ENCODE measurements at places on chromosomes 11 and 22. TPM values are rescaled to one million over a fixed set of nuclear protein-coding genes. Genes with fewer than 3 reads are reported as not detected.

The WEE1 gene
- 32.7 TPM for total RNA-seq

The OR51E2 gene
- total RNA-seq = 0.13 TPM

The TRIM66 gene
- total RNA-seq = 2.4 TPM

The MFNG gene
- 12.7 TPM for total RNA-seq

- DNase-seq = no peak
These were observed 24.5 kb upstream of the GNB1L start for GRCh38 chr22:19879246-19879570.

GRCh38 chr11:1521382-1522080 is 35.0 kb upstream of the MOB2 start:
- DNase-seq = no peak

- DNase-seq = no peak
These were observed 102.8 kb downstream of the CWF19L2 start for GRCh38 chr11:107354780-107355179.

GRCh38 chr11:69120096-69120875 is 35.4 kb upstream of the SMIM38 start:
- peak; percentile 36 for DNase-seq

DNA sequence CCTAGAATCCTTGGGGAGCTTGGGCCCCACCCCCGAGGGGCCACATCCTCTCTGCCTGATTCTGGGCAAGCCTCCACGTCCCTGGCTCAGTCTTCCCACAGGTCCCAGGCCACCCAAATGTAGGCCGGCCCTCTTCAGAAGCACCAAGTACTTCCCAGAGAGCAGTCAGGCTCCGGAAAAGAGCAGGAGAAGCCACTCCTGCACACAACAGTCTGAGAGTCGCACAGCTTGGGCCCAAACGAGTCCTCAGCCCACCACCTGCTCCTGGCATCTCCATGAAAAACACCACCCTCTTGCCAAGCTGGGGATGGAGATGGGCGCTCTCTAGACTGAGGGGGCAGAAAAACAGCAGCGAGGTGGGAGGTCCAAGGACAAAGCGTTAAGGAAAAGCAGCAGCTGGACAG is 15.4 kb downstream of the EHD1 start:
- peak; percentile 80 for DNase-seq

- no peak for DNase-seq
These were observed 108.1 kb downstream of the INSC start for GRCh38 chr11:15222777-15223176.

GRCh38 chr11:62108971-62109404 is 14.8 kb upstream of the INCENP start:
- DNase-seq = no peak

GRCh38 chr22:41762980-41763779 is 37.3 kb upstream of the CCDC134 start:
- DNase-seq = peak; percentile 50

DNA sequence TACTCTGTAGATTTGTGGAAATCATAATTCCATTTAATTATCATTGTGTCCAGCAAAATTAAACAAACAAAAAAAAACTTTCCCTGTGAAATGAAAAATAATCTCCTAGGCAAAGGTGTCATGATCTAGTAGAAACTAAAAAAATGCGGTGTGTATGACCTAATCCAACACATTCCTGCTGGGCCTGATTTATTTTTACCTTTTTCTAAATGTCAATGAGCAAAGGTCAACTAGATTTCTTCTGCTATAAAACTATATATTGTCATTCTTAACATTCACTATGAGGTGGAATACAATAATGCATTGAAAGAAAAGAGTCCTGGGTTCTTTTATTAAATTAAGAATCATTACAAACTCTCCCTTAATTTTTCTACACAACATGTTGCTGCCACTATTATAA is 57.1 kb upstream of the MN1 start:
- no peak for DNase-seq

DNA sequence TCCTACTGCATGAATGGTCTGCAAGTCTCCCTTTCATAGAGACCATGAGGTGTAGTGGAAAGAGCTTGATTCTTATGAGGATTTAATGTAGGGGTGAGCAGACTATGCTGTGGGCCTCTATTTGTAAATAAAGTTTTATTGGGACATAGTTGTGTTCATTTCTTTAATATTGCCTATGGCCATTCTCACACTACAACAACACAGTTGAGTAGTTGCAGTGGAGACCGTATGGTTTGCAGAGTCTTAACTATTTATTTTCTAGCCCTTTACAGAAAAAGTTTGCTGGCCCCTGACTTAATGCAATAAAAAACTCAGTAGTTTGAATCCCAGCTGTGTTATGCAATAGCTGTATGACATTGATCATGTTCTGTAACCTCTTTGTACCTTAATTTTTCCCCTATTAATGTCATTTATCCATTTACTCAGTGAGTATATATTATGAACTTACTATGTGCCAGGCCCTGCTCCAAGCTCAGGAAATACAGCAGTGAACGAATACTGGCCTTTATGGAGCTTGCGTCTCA is 106.3 kb downstream of the ATXN10 start:
- DNase-seq = no peak

DNA sequence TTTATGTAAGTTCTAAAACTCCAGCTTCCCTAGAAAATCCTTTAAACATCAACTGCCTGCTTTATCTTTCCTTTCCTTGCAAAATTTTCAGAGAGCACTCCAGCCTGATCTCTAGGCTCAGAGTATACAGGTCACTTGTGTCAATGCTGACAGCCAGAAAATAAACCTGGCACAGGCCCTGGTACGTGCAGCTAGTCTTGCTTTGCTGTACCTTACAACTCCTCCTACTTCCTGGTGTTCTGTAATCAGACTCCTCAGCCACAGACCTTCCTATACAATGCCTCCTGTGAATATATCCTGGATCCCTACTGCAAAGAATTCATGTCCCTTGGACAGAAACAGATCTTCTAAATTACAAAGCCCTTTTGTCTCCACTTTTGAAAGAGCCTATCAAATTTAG is 24.2 kb upstream of the TMEM123 start:
- peak; percentile 56 for DNase-seq

- DNase-seq = no peak
These were observed 709 bp downstream of the FTH1 start for GRCh38 chr11:61966734-61967115.

GRCh38 chr11:111297696-111298095 is 650 bp upstream of the POU2AF3 start:
- DNase-seq = no peak

GRCh38 chr11:77072851-77073327 is 6.1 kb downstream of the CAPN5 start:
- no peak for DNase-seq

DNA sequence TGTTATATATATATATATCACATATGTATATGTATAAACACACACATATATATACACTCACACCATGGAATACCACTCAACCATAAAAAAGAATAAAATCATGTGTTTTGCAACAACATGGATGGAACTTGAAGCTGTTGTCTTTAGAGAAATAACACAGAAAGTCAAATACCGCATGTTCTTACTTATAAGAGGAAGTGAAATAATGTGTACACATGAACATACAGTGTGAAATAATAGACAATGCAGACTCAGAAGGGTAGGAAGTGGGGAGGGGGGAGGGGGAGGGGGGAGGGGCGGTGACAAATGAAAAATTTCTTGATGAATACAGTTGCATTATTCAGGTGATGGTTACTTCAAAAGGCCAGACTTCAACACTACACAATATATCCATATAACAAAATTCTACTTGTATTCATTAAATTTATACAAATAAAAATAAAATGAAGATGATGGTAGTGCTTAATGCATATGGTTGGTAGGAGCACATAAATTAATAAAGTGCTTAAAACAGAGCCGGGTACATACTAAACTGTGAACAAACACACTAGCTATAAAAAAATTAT is 5.8 kb upstream of the OR5B2 start:
- no peak for DNase-seq

DNA sequence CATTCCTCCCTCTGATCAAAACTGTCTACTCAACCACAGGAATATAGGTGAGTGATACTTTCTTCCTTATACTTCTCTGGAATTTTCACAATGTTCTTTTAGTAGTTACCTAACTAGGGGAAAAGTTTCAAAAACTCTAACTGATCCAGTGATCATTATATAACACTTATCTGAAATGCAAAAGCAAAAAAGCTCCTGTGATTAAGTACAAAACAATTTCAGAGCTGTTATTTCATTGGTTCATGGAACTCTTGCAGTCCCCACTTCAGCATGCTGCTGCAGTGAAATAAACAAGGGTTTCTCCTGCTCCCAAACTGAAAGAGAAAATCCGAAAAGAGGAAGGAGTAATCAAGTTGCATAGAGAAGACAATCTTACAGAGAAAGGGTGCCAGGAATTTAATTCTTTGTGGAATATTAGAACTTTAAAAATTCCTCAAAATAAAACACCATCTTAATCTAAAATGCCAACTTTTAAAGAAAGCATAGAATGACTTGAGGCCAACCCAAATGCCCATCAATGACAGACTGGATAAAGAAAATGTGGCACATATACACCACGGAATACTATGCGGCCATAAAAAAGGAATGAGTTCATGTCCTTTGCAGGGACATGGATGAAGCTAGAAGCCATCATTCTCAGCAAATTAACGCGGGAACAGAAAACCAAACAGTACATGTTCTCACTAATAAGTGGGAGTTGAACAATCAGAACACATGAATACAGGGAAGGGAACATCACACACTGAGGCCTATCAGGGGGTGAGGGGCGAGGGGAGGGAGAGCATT is 20.3 kb downstream of the PPP2R1B start:
- no peak for DNase-seq
